Lung (tissue), 17 donors: ENCODE measurements at places on chromosomes 7 and 10. TPM values are rescaled to one million over a fixed set of nuclear protein-coding genes. Genes with fewer than 3 reads are reported as not detected.

ZNF783 gene
- total RNA-seq: 16.3 TPM

BLNK gene
- total RNA-seq: 18.7 TPM

SPAG6 gene
- 34.2 TPM for total RNA-seq

ACBD7 gene
- total RNA-seq: 4.0 TPM

ZPBP gene
- total RNA-seq: 0.85 TPM

MRLN gene
- 0.98 TPM for total RNA-seq

NUPR2 gene
- total RNA-seq: 3.0 TPM

ELMO1 gene
- total RNA-seq: 51.6 TPM

MSMB gene
- not detected for total RNA-seq

PAPOLB gene
- 0.25 TPM for total RNA-seq

ANXA8 gene
- 0.68 TPM for total RNA-seq

SYT15 gene
- 24.8 TPM for total RNA-seq

ADAM12 gene
- 5.8 TPM for total RNA-seq

CPEB3 gene
- 4.3 TPM for total RNA-seq

EGR2 gene
- total RNA-seq: 0.82 TPM

ACHE gene
- total RNA-seq: 7.2 TPM

CPA2 gene
- not detected for total RNA-seq

BZW2 gene
- 44.3 TPM for total RNA-seq

MSANTD7 gene
- total RNA-seq: 9.4 TPM

HOXA4 gene
- 2.7 TPM for total RNA-seq

CNPY1 gene
- not detected for total RNA-seq

TECTB gene
- not detected for total RNA-seq

GIMAP4 gene
- 49.0 TPM for total RNA-seq

RPEL1 gene
- total RNA-seq: not detected

CD36 gene
- total RNA-seq: 155 TPM

CUTC gene
- total RNA-seq: 13.0 TPM

CASTOR2 gene
- total RNA-seq: 6.7 TPM

GLCCI1 gene
- 28.1 TPM for total RNA-seq

NRBF2 gene
- 18.6 TPM for total RNA-seq

PNLIPRP1 gene
- total RNA-seq: not detected

ANK3 gene
- 81.1 TPM for total RNA-seq

HOGA1 gene
- total RNA-seq: 0.63 TPM

LAMB1 gene
- 244 TPM for total RNA-seq

IGF2BP3 gene
- total RNA-seq: 60.2 TPM

CRTAC1 gene
- 55.1 TPM for total RNA-seq

NUDT13 gene
- 2.4 TPM for total RNA-seq

EBF3 gene
- total RNA-seq: not detected

SEMA4G gene
- 7.4 TPM for total RNA-seq

DPCD gene
- 25.5 TPM for total RNA-seq

EVX1 gene
- total RNA-seq: not detected
